Pancreas (tissue), 10 donors: ENCODE measurements at places on chromosomes 5 and 9.
A peak's percentile ranks its signal among the peaks of the same experiment; 100 is the strongest.

- no peaks in the 10 kb centered on the region for H3K27me3 ChIP-seq
- DNase-seq = no peak
- no peaks in the 10 kb centered on the region for H3K36me3 ChIP-seq
- H3K4me3 ChIP-seq = no peak overlapping the region
Measured at GRCh38 chr9:132008184-132008803, 71.4 kb downstream of the MED27 start.

DNA sequence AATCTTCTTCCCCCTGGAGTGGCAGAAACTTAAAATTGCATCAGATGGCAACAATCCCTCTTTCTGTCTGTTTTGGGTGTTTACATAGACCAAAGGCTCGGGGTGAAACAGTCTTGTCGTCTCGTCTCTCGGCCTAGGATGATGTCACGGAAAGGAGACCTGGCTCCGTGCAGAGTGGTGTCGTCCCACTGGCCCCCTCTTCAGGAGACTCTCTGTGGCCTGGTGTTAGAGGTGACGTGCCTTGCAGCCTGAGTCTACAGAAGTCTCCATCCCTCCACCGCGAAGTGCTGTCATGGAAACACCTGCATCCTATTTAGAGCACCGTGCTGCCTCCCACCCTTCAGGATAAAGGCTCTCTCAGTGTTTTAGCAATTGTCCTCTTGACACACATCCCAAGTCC lies 409.7 kb downstream of the IRX1 start:
- no peak overlapping the region for H3K4me3 ChIP-seq
- H3K27ac ChIP-seq = no peak overlapping the region
- H3K36me3 ChIP-seq = no peaks in the 10 kb centered on the region
- H3K27me3 ChIP-seq = no peaks in the 10 kb centered on the region

DNA sequence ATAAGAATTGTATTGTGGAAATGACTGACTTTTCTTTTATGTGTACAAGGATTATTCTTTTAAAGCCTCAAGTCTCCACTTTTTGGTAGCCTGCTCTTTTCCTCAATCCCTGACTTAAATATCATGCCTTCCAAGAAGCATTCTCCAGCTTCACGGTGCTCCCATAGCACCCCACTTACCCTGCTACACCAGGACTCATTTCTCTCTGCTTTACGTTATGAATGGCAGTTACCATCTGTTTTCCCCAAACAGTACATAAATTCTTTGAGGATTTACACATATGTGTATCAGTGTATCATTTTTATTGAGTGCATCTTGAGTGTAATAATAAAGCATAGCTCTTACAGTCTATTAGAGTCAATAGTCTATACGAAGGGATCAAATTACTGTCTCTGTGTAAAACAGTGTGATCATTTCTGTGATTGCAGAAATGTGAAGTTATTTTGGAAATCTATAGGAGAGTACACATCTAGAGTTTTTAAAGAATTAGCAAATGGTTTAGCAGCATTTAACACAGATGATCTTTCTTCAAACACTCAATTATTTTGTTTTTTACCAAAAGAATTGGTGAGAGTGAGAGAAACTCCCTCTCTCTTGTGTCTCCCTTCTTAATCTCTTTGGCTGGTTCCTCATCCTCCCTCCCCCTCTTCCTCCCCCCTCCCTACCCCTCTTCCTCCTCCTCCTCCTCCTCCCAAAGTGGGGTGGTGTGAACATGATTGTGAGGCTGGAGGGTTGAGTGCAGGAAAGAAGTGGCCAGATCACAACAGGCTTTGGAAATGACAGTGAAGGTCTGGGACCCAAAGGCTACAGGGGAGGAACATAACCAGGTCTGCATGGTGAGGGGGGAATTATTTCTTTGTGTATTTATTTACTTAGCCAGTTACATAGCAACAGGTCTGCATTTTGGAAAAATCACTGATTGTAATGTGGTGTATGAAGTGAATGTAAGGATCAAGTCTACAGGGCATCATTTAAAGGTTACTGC lies 27.6 kb upstream of the ECM2 start:
- no peaks in the 10 kb centered on the region for H3K36me3 ChIP-seq
- H3K4me3 ChIP-seq = no peak overlapping the region
- H3K27ac ChIP-seq = no peak overlapping the region
- no peaks in the 10 kb centered on the region for H3K4me1 ChIP-seq
- DNase-seq = no peak
- H3K27me3 ChIP-seq = no peaks in the 10 kb centered on the region

- no peak overlapping the region for H3K27ac ChIP-seq
- no peak overlapping the region for H3K4me3 ChIP-seq
- no peaks in the 10 kb centered on the region for H3K27me3 ChIP-seq
Measured at GRCh38 chr5:103929338-103930013, 366.9 kb upstream of the NUDT12 start.

GRCh38 chr5:80249901-80250300 lies 5.9 kb downstream of the SERINC5 start:
- H3K36me3 ChIP-seq = no peaks in the 10 kb centered on the region
- no peak overlapping the region for H3K4me3 ChIP-seq
- H3K27ac ChIP-seq = no peak overlapping the region
- no peak for DNase-seq
- H3K4me1 ChIP-seq = peaks cover 39% of the 10 kb centered on the region

- peaks cover 12% of the 10 kb centered on the region for H3K27me3 ChIP-seq
- peak; percentile 73 for DNase-seq
Measured at GRCh38 chr5:77645158-77645994, 6.9 kb upstream of the OTP start.

- no peaks in the 10 kb centered on the region for H3K4me1 ChIP-seq
- no peaks in the 10 kb centered on the region for H3K36me3 ChIP-seq
- no peak for DNase-seq
- no peak overlapping the region for H3K27ac ChIP-seq
- H3K4me3 ChIP-seq = no peak overlapping the region
- H3K27me3 ChIP-seq = no peaks in the 10 kb centered on the region
Measured at GRCh38 chr5:180723936-180724335, 15.9 kb downstream of the OR2Y1 start.

DNA sequence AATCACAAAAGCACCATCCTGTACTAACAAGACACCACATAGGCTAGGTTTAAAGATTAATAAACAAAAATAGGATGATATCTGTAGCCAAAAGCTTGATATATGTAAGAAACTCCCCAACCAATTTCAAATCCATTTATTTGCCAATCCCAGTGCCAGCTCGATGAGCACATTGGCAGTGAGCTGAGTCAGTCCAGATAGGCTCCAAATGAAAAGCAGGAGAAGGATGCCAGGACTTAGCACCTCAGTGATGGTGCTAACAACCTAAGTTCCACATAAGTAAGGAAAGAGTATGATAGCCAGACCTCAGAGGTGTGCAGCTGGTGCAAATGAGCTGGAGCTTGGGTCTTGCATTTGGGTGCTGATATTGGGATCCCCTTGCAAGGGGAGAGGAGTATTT lies 158.1 kb downstream of the SIL1 start:
- H3K27ac ChIP-seq = no peak overlapping the region
- no peaks in the 10 kb centered on the region for H3K27me3 ChIP-seq
- H3K4me1 ChIP-seq = no peaks in the 10 kb centered on the region
- H3K36me3 ChIP-seq = no peaks in the 10 kb centered on the region

DNA sequence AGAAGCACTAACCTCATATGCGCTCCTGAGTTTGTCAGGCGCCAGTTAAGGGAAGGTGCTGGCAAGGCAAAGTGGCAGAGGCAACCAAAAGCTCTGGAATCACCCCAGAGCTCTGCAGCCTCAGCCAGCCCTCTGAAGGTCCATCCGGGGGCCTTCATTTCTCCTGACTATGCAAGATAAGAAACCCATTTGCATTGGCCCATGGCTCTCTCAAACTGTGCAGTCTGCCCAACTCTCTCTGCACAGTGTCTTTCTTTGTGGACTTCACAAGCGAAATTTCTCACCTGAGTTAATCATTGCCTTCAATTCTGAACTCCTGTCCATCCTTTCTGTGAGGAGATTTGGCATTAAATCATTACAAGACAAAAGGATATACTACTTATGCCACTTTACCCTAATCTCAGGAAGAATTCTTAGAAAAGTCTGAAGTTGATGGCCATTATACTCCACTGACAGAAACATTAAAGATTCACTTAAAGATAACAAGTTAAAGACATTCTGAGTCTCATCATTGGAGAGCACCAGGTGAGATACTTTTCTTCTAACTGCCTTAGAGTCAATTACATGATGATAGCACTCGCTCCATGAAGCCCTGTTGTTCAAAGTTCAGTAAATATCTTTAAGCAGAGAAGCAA lies 235.6 kb downstream of the SPOCK1 start:
- H3K27ac ChIP-seq = no peak overlapping the region
- H3K4me1 ChIP-seq = peaks cover 11% of the 10 kb centered on the region
- H3K27me3 ChIP-seq = no peaks in the 10 kb centered on the region
- H3K36me3 ChIP-seq = no peaks in the 10 kb centered on the region

- no peak overlapping the region for H3K4me3 ChIP-seq
- no peak overlapping the region for H3K27ac ChIP-seq
- H3K4me1 ChIP-seq = no peaks in the 10 kb centered on the region
- no peak for DNase-seq
- no peaks in the 10 kb centered on the region for H3K27me3 ChIP-seq
Measured at GRCh38 chr5:122200450-122200849, 71.1 kb downstream of the ZNF474 start.
